ENCODE measurements at places on chromosomes 5 and 9.

DNA sequence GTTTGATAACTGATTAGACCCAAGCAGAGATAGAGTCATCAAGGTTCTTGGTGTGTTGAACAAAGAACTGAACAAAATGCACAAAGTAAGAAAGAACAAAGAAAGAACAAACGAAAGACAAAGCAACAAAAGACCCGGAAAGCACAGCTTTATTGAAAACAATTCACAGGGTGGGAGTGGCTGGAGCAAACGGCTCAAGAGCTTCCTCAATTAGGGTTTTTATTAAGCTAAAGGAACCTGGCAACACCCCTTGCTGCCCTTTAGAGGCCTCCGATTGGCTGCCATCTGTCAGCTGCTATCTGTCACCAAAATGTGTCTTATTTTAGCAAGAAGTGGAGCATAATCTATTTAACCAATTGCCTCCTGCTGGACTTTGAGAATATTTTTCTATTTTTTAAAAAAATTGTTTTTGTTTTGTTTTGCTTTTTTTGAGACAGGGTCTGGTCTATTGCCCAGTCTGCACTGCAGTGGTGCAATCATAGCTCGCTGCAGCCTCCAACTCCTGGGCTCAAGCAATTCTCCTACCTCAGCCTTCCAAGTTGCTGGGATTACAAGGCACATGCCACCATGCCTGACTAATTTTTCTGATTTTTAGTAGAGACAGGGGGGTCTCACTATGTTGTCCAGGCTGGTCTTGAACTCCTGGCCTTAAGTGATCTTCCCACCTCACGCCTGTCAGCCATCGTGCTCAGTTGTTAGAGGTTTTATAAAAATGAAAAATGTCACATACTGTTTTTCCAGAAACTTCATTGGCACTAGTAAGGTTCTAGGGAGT is 7.7 kb upstream of the ABO start:
- no peak for DNase-seq

GRCh38 chr9:78930281-78930680 is 633.4 kb downstream of the PSAT1 start:
- no peak for DNase-seq

- DNase-seq: no peak
Measured at GRCh38 chr5:56412601-56413379, 179.7 kb upstream of the ANKRD55 start.

GRCh38 chr9:91047993-91048607 is 246.5 kb downstream of the SYK start:
- DNase-seq: no peak

- DNase-seq: no peak
Measured at GRCh38 chr5:175516933-175517823, 38.8 kb downstream of the SFXN1 start.

All from COR-L47 (cell line).